NCI-H1694 (cell line): ENCODE measurements at places on chromosomes 4 and X.

- DNase-seq: no peak
Measured at GRCh38 chr4:133943081-133943480, 258.5 kb downstream of the PABPC4L start.

DNA sequence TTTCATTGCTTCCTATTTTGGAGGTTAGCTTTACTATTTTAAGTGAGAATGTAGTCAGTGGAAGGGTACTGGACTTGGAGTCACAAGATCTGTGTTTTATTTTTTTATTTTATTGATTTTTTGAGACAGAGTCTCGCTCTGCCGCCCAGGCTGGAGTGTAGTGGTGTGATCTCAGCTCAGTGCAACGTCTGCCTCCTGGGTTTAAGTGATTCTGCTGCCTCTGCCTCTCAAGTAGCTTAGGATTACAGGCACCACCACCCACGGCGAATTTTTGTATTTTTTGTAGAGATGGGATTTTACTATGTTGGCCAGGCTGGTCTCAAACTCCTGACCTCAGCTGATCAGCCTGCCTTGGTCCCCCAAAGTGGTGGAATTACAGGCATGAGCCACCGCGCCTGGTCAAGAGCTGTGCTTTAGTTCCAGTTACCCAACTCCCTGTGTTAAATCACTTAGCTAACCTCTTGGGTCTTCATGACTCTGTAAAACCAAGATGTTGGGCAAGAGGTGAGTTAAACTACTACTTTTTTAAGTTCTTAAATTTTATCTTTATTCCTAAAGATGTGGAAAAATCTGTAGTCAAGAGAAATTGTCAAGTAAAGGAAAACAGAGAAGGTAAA, 11.2 kb downstream of the USP9X start:
- DNase-seq: no peak

DNA sequence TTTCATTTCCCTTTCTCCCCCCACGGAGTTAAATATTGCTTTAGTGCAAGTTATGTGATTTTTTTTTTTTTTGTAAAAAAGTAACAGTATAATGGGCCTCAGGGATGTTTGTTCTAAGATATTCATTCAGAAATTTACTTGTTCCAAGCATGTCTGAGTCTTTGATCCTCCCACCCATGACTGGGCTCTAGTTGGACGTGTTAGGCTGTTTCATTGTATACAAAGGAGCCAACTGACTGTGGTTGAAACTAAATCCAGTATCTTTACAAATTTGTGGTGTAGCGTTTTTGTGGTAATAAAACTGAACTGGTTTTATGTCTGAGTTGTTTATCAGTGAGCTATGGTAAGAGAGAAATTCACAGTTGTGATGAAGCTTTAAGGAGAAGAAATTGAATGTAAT, 74.1 kb downstream of the DOCK11 start:
- DNase-seq: no peak

GRCh38 chrX:14354521-14354920, 174.8 kb upstream of the GLRA2 start:
- no peak for DNase-seq

DNA sequence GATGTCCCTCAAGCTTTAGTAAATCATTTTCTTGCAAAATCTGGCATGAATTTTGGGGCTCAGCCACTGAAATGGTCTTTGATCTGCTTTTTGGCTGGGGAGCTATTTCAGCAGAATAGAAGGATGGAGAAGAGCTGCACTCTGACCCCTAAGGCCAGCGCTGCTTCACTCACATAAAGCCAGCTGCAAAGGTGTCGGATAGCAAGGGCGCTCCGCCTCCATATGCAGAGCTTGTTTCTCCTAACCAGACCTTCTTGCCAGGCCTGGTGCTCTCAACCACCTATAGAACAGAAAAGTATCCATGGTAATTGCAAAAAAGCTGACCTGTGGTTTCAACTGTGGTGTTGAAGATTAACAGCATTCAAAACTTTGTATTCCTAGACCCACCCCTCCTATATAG, 24.1 kb upstream of the COQ2 start:
- no peak for DNase-seq

DNA sequence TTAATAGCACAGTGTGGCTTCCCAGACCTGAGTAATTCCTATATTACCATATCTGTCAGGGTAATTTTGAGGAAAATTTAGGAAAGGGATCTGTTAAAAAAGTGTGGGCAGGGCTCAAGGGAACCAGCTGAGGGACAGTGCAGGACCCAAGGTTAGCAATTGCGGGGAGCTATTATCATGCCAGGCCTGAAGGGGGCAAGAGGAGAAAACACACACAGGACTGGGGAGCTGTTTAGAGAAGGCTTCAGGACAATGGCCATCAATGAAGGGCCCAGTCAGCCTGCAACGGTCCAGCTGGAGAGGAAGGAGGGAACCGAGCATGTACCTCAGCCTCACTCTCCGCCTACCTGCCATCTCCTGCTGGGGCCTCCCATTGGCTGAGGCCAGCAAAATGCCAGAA, 19.0 kb upstream of the NHS start:
- DNase-seq: no peak

- DNase-seq: no peak
Measured at GRCh38 chrX:13102636-13103035, 58.2 kb upstream of the FAM9C start.

- DNase-seq: no peak
Measured at GRCh38 chr4:110633358-110634341, 10.8 kb upstream of the PITX2 start.

DNA sequence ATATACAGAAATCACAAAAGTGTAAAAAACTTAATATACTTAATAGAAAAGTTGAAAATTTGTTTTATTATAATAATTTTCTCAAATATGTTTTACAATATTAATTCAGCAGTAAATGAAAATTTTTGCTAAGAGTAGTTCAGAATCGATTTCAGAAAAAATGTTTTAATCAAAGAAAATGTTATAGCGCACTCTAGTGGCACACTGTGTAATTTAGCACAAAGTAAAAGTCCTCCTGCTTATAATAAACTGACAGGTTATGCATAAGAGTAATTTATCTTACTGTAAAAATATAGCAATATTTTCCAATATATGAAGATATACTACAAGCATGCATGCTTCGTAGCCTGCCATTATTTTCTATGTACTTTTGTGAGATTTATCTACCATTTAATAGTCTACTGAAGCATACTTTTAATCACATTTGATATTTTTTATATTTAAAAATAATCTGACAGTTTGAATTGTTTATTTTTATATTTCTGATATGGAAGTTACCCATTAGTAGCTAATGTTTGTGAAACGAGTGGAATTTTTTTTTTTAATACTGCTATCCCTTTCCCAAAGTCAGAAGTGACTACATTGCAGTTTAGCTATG, 217.9 kb upstream of the KLHL4 start:
- peak; percentile 16 for DNase-seq

DNA sequence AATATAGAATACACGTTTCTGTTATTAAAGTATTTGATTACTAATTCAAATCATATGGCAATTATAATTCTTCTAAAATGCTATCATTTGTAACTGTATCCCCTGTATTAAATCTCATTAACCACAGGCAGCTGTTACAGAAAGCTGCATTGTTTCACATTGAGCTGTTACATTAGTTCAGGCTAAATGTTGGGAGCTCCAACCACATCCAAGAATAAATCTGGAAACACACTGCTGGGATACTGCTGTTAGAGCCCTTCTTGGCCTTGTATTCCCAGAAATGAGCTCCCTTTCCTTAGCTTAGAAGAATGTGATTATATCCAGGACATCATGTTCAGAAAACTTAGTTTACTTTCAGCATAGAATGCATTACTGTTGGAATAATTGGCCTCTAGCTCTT, 48.2 kb downstream of the GUCY1B1 start:
- no peak for DNase-seq

GRCh38 chr4:8856835-8857621, 14.6 kb downstream of the HMX1 start:
- no peak for DNase-seq

DNA sequence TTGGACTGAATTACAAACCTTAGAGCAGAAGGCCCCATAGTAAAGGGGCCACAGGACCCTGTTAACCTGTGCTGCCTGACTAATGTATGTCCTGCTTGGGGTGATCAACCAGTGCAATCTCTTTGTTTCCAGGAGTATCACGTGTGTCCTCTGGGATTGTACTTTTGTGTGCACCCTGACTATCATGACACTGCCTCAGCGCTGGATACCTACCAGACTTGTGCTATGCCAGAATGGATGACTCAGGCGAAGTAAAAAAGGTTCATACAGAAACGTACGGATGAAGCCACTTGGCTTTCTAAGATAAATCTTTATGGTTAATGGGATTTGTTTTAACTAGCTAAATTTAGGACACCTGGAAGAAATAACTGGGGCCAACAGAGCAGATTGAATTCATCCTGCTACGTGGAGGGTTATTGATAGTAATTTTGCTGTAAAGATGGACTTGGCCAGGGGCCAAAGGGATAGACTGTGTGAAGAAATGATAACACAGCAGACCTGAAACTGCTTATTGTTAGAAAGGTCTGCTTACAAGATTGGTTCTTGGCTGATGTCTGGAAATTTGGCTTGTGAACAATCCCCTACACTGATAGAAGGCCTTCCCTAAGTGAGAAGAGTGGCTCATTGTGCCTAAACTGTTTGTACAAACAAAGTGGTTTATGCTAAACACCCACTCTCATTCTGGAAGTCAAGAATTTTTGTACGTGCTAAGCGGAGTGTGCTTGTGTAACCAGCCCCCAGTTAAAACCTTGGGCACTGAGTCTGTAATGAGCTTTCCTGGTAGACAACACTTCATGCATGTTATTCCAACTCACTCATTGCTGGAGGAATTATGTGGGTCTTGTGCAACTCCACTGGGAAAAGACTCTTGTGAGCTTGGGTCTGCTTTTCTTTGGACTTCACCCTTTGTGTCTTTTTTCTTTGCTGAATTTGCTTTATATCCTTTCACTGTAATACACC, 750.5 kb upstream of the HTR2C start:
- no peak for DNase-seq

DNA sequence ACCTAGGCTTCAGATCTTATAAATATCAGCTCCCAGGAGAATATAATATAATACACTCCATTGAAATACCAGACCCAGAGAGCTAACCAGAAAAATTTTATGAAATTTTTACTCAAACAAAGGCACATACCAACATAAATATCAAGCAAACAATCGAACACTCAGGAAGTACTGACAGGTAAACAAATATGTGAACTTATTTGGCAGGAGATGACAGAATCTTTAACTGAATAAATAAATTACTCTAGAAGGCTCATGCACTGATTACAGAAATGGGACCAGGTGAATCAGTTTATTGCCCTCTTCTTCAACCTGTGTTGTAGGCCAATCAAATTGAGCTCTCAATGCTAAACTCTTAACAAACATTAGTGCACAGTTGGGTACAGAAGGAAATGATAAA, 225.2 kb upstream of the PABPC4L start:
- DNase-seq: no peak

- no peak for DNase-seq
Measured at GRCh38 chr4:170001011-170001744, 25.0 kb downstream of the MFAP3L start.
